ENCODE measurements at places on chromosomes 2 and 18.

GRCh38 chr2:71865391-71865965, 282.2 kb downstream of the CYP26B1 start:
- DNase-seq: no peak

DNA sequence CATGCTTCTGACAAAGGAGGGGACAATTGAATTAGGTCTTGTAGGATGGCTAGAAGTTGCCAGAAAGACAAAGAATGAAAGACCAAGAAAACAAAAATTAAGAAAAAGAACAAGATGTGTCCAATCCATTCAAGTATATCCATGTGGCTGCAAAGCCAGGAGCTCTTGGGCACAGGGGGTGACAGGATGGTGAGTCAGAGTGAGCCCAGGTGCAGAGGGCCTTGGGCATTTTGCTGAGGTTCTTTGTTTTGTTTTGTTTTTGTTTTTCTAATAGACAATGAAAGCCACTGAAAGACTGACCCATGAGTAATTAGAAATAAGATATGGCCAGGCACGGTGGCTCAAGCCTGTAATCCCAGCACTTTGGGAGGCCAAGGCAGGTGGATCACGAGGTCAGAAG, 104.6 kb upstream of the KLHL29 start:
- no peak for DNase-seq

GRCh38 chr18:51168960-51169662, 28.4 kb downstream of the MEX3C start:
- no peak for DNase-seq

GRCh38 chr18:31647127-31647753, 37.1 kb downstream of the B4GALT6 start:
- DNase-seq: no peak

DNA sequence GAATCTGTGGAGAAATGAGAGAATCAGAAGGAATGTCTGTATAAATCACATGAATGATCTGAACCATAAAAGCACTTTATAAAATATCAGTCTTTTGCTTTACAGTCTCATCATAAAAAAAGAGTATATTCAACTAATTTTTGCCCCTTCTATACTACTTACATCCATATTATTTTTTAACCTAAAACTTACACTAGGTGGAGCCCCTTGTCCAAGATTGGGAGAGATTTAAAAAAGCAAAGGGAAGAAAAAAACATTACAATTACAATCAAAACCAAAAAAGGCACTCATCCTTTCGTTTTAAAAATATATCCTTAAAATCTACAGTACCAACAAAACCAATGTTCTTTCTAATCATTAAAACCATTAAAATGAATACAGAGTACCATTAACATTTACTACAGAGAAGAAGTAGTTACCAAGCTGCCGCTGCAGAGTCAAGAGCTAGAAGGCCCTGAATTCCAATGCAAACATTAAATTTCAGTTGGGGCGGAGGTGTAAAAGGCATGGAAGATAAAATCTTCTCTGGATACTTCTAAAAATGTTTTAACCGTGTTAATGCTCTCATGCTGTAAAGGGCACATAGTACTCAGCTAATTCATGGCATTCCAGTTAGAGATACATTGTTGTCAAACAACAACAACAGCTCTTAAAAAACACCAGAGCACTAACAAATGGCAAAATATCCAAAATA, 56.7 kb upstream of the EPB41L3 start:
- peak; percentile 34 for DNase-seq

- no peak for DNase-seq
These were observed 19.8 kb downstream of the NEURL3 start for GRCh38 chr2:96485350-96485749.

Measured in NCI-H524 treated with DMSO at 0.1 percent for 48 hours (cell line).